ENCODE measurements at places on chromosomes 6 and 20. TPM values are rescaled to one million over a fixed set of nuclear protein-coding genes. Genes with fewer than 3 reads are reported as not detected.

DNA sequence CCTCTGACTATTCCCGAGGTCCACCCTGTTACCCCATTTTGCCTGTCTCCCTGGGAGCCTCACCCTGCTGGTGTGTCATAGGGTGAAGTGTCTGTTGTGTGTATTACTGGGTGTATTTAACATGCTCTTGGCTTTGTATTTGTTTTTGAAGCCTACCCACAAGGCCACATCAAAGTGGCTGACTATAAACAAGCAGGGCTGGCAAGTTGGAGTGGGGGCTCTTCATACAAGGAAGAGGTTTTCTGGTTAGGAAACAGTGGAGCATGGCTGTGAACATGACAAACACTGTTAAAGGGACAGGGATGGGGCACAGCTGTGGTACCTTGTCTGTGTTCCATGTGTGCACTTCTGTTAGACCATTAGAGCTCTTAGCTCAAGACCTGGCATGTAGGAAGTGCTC, 26.3 kb downstream of the HECA start:
- DNase-seq = no peak

EFCAB8 gene
- under 0.01 TPM for total RNA-seq

PRPH2 gene
- total RNA-seq = 0.38 TPM

RIPPLY2 gene
- 0.51 TPM for total RNA-seq

GRCh38 chr6:75855052-75855451, 106.0 kb downstream of the MYO6 start:
- DNase-seq = peak; percentile 17

DNA sequence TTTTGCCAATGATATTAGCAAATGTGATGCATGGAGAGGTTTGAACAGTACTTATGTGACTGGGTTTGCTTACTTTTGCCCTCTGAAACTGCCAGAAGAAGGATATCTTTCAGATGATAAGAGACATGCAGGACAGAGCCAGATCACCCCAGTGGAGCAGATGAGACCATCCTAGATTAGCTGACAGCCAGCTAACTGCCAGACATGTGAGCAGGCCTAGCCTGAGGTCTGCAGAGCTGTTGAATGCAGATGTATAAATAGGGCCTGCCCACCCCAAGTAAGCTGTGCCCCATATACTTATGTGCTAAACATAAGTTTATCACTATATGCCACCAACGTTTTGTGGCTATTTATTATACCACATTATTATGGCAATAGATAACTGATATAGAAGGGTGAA, 5.9 kb downstream of the ZSCAN31 start:
- no peak for DNase-seq

SMLR1 gene
- total RNA-seq = not detected

HSF2 gene
- 18.7 TPM for total RNA-seq

DNA sequence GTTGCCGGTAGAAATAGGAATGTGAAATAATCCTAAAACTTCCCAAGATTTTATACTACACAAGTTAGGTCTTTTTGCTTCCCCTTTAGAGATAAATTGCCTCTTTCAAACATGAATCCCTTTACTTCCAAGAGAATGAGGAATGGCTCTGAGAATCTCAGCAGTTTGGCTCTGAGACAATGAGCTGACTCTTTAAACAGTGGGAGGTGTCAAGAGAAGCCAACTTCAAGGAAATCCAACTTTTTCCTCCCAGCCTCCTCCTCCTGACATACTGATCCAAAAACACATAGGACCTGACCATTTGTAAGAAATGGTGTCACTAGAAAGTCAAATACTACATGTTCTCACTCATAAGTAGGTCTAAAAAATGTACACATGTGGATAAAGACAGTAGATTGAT, 154.2 kb downstream of the ALDH8A1 start:
- no peak for DNase-seq

DNA sequence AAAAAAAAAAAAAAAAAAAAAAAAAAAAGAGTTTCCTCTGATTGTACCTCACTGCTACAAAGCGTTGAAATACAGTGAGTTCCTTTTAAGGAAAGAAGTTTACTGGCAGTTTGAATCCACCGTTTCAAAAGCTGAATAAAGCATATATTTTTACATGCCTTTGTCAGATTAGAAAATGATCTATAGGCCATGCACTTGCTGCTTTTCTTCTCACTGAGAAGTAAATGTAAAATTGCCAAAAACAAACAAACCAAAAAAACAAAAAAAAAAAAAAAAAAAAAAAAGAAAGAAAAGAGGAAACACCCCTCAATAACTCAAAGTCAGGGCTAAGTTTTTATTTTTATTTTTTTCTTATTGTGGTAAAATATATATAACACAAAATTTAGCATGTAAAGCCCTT, 81.9 kb downstream of the LYRM4 start:
- no peak for DNase-seq

DNA sequence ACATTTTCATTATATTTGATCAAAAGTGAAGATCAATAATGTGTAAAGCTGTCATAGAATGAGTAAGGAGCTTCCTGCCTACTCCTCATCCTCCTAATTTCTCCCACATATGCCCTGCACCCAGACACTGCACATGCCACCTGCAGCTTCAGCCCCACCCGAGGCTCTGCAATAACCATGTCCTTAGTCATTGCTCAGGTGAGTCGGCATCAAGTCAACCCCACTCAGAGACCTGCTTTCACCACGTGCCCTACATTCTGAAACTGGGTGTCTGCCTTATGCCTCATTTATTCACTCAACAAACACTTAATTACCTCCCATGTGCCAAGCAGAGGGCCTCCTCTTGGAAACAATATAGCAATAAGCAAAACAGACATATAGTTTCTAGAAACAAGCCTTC, 15.4 kb upstream of the TNFAIP3 start:
- DNase-seq = no peak

- DNase-seq = no peak
These were observed 3.1 kb upstream of the CEBPB start for GRCh38 chr20:50187403-50188051.

GRCh38 chr6:158808941-158809678, 10.1 kb downstream of the EZR start:
- no peak for DNase-seq

ULBP2 gene
- total RNA-seq = 1.4 TPM

DNA sequence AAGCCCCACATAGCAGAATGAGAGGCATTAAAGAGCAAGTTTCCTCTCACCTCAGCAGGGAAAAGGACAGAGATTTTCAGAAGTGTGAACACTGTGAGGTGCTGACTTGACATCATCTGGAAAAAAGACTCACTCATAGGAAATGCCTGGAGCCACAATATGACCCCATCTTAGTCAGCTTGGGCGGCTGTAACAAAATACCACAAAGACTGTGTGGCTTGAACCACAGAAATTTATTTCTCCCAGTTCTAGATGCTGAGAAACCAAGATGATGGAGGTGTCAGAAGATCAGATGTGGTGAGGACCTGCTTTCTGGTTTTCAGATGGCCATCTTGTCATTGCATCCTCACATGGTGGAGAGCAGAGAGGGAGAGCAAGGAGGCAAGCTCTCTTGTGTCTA, 253.1 kb downstream of the ADGB start:
- DNase-seq = no peak

- DNase-seq = no peak
These were observed 434.1 kb upstream of the MMS22L start for GRCh38 chr6:97717086-97717485.

ARMC2 gene
- total RNA-seq = 0.64 TPM

Data from dermis microvascular lymphatic vessel endothelial cell (primary cell).